ENCODE measurements at places on chromosomes 2 and 18. TPM values are rescaled to one million over a fixed set of nuclear protein-coding genes. Genes with fewer than 3 reads are reported as not detected.

Gene RBKS
- total RNA-seq, result 1.1 TPM

Gene TMX3
- total RNA-seq, result 30.0 TPM

Gene SERPINB13
- total RNA-seq, result not detected

Gene RAB17
- total RNA-seq, result 83.8 TPM

Gene RNF152
- total RNA-seq, result 2.2 TPM

Data from H1 (cell line).